ENCODE measurements at places on chromosomes 6 and 20.

DNA sequence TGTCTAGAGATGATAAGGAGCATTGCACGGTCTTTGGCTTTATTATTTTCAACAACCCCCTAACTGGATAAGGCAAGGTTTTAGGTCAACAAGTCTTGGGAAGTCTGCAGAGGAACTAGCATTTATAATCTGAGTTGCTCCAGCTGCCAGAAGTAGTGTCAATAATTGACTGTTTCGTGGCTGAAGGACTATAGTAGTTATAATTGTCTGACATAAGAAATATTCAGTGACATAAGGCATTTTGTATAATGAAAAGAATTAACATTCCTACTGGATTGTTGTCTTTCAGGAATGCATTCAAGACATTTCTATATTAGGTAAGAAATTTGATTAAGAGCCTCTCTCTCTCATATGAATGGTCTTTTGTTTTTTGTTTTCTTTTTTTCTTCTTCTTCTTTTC, 136.9 kb upstream of the SGK1 start:
- no peak for DNase-seq

GRCh38 chr6:108210556-108210955, 44.7 kb downstream of the NR2E1 start:
- no peak for DNase-seq

DNA sequence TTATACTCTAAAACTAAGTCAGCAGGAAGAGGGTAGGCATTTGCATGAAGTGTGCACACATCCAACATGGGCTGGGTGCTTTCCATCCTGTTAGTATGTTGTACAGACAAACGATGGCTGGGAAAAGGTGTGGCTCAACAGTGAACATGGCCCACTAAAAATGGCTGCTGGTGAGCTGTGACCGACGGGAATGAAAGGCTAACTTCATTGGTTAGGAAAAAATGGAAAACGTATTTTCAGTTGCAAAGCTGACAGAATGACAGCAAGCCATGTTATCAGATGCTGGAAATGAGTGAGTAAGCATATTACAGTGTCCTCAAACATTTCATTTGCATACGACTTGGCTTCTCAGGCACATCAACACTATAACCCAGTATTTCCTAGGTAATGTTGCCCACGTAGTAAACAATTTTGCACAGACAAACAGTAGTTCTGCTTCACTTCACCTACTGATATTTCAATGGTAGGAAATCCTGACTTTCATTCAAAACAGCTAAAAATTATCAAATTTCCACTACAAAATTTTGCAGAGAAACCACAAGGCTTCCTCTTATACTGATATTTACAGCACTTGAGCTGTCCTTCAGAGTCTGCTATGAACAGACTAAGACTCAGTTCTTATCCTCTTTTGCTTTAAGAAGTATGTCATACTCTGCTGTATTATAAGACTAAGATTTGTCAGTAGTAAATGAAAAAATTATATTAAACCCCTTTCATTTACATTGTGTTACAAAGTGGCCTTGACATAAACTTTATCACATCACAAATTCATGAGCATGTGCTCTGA, 98.9 kb downstream of the IRF4 start:
- DNase-seq = no peak

DNA sequence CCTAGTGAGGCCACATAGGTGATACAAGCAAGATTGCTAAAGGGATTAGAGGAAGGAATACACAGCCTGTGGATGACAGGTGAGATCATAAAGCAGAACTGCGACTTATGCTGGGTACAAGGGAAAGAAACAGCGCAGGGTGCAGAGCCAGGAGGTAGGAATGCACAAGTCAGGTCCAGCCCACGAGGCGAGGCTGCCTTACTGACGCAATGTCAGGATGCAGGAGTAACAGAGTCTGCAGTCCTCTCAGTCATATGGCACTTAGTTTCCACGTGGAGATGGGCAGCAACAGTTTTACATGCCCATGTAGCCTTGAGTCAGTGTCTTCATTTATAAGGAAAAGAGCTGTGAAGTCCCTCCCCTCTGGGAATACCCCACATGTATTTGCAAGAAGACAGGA, 210.9 kb downstream of the SYNE1 start:
- DNase-seq = no peak

GRCh38 chr6:35089216-35089934, 51.8 kb downstream of the TCP11 start:
- no peak for DNase-seq

GRCh38 chr6:86476311-86476710, 461.0 kb upstream of the HTR1E start:
- DNase-seq = no peak

- DNase-seq = no peak
Observed at GRCh38 chr20:47949230-47949629, 163.9 kb upstream of the SULF2 start.

- DNase-seq = no peak
Observed at GRCh38 chr20:16816192-16816591, 68.0 kb downstream of the OTOR start.

- DNase-seq = no peak
Observed at GRCh38 chr6:158344534-158344933, 32.3 kb downstream of the TULP4 start.

DNA sequence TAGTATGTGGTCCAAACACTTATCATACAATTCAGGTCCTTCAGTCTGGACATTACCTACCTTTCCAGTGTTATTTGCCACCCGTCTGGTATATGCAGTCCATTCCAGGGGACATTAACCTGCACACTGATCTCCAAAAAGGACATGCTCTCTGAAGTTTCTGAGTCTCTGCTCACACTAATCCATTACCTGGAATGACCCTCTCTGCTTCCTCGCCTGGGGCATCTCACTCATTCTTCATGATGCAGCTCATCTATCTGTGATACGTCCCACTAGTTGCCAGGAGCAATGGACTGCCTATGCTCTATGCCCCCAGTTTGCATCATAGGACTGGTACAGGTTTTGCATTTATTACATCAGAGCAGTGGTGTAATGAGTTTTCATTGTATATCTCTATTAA, 5.9 kb upstream of the TUBB2B start:
- DNase-seq = no peak

- DNase-seq = no peak
Observed at GRCh38 chr6:16238057-16238962, at the start of gene GMPR. GMPR (plus strand) TSS chr6:16238587; CDS start chr6:16238694, 107 bp downstream.

DNA sequence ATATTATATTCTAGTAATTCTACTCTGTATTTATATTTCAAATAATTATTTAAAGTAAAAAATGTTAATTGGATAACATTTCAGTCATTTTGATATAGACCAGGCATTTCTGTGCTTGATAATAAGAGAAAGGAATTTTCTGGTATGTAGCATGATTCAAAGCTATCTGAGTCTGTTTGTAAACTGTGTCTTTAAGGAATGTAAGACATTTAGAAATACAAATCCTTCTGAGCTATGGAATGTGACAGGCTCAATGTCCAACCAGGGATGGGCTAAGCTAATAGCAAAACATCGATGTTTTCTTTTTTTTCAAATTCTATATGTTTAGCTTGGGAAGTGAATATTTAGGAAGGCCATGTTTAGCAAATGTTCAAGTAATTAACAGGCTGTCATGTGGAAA, 41.5 kb upstream of the FAM83B start:
- no peak for DNase-seq

DNA sequence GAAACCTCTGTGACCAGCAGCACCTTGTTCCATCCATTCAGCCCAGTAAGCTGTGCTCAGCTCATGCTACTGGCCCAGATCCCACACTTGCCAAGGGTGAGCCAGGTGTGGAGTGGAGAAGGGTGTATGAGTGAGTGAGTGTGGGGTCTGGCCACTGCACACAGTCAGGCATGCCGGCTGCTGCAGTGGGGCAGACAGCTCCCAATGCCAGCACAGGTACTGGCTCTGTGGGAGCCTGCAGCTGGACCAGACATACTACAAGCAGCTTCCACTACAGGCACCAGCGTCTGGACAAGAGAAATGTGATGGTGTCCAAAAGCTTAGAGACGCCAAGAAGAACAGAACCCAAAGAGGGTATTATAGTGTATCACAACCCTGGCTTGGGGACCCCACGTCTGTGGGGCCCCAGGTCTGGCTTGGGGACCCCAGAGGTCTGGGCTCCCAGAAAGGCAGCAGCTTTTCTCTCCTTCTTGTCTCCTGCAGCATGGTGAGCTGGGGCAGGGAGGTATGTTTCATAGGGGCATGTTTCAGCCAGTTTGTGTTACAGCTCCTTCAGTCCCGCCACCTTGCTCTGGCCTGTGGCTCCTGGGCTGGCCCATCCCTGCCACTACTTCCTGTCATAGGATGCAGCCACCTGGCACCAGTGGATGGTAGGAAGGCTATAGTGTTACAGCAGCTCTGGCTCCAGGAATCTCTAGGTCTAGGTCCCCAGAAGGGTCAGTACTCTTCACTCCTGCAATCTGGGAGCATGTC, 152.4 kb upstream of the HSF2 start:
- no peak for DNase-seq

GRCh38 chr20:25288291-25289181, 40.7 kb downstream of the PYGB start:
- no peak for DNase-seq

DNA sequence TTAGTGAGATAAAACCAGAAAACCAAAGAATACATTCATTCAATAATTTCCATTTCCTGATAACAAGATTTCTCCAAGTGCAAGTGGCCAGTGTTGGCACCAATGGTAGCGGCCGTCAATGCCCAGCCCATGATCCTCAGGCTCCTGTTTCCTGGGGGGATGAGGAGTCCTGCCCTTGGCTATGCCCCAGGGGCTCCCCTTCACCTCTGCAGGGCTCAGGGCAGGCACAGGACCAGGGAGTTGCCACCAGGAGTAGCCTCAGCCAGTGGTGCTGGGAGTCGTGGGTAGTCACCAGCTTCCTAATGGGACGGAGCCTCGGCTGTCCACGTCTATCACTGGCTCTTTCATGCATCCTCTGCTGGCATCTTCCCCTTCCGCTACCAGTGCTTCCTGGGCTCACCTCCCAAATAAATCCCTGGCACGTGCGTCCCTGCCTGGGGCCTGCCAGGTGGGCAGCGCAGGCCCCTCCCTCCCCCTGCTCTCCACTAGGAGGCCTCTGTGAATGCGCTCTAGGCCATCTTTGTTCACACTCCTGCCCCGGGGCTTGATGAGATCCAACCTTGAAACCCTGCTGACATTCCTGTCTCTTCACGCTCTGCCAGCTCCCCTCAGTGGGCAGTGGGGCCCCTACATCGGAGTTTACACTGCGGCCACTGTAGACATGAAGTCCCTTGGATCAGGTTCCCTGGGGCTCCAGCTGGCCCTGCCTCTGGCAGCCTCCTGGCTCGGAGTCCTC, 215.7 kb downstream of the SYNDIG1 start:
- DNase-seq = no peak

GRCh38 chr6:45310118-45310788, 17.9 kb upstream of the RUNX2 start:
- no peak for DNase-seq

DNA sequence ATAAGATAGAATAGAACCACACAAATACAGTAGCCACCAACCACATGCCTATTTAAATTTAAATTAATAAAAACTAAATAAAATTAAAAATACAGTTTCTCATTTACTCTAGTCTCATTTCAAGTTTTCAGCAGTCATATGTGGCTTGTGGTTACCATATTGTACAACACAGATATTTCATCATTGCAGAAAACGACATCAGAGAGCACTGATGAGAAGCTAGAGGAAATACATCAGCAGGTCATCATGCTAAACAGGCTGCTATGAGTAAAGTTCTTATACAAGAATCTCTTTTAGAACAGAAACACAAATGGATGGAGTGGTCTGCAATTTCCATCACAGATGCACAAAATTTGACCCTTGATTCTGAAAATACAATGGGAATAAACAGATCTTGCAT, 36.6 kb downstream of the TBC1D32 start:
- no peak for DNase-seq

DNA sequence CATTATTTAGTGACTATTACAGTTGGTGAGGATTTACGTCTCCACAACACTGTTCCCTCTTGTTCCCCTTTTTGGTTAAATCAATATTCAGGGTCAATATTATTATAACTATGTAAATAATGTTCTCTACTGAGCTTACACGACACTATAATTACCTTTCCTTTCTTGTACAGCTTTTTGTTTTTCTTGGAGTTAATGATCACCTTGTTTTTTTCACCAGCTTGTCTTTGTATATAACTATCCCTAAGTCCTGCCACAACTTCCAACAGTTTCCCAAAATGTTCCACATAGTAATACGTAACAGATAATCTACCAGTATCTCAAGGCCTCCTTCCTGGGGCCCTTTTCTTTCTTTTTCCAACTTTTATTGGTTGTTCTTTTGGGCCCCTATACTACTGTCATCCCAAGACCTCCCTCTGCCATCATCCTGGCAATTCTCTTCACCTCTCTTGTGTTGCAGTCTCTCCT, 142.0 kb upstream of the SOX4 start:
- no peak for DNase-seq

DNA sequence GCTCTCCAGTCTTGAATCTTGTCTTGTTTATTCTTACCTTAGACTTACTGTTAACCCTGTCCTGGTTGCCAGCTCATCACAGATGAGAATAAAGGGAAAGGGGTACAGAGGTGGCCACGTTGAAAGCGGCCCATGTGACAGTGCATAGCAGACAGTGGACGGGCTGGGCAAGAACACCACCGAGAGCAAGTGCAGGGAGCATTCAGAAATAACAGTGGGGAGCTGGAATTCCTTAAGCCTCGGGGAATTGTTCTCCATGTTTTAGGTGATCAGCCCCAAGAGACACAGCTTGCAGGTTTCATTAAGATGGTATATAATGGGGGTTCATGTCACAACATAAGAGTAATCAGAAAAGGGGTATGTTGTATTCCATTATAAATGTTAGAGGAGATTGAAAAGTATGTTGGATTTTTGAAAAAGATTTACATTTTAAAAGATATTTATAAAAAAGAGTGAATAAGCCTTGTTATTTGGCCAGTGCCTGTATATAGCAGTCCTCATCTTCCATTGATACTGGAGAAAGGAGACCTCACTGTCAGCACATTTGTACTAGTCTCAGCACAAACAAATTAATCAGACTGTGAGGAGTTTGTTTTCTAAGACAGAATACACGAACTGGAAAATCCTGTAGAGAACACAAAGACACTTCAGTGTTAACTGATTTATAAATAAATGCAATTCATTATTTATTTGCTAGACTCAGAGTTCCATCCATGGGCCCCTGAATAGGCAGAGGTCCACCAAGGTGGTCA, 35.4 kb downstream of the VAPB start:
- DNase-seq = no peak

DNA sequence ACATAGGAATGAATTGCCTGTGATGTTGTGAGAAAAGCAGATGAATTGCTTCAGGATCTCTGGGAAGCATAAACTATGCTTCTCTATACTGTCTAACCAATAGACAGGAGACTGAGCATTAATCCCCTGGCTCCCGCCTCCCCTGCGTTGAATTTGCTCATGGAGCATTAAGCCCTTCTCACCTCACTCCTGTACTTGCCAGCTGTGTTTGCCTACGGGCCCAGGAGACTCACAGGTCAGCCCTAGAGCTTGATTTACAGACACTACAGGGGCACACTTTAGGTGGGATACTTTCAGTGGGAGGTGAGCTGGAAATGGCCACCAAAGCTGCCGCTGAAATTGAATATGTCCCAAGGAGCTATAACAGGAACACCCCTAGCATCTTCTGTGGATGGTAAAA, 418.7 kb downstream of the CBLN4 start:
- DNase-seq = no peak

GRCh38 chr6:121498481-121499276, 63.2 kb downstream of the GJA1 start:
- DNase-seq = no peak
